ENCODE measurements at places on chromosomes 2 and 18.

DNA sequence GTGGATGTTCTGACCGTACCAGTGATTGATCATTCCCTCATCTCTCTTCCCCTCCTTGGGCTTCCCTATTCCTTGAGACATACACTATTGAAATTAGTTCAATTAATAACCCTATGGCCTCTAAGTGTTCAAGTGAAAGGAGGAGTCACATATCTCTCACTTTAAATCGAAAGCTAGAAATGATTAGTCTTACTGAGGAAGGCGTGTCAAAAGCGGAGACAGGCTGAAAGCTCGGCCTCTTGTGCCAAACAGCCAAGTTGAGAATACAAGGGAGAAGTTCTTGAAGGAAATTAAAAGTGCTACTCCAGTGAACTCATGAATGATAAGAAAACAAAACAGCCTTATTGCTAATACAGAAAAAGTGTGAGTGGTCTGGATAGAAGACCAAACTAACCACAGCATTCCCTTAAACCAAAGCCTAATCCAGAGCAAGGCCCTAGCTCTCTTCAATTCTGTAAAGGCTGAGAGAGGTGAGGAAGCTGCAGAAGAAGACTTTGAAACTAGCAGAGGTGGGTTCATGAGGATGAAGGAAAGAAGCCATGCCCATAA, 144.4 kb upstream of the LYPD6 start:
- no peak for DNase-seq

- DNase-seq = no peak
Observed at GRCh38 chr18:6280211-6280743, 134.4 kb downstream of the L3MBTL4 start.

DNA sequence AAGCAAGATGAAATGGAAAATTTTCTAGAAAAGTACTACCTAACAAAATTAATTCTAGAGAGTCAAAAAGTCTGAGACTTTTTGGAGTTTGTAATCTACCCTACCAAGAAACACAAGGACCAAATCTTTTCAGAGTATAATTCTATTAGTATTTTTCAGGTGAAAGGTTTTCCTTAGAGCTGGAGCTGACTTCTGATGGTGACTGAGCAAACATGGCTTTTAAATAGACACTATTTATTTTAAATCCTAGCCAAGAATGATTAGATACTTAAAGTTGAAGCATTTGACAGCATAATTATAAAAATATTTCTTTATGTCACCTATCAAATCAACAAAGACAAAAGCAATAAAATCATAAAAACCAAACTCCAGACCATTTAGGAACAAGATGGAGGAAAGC, 26.6 kb downstream of the ZC3H6 start:
- no peak for DNase-seq

GRCh38 chr18:7373441-7373840, 142.6 kb downstream of the LRRC30 start:
- no peak for DNase-seq

GRCh38 chr2:168719446-168719845, 83.0 kb upstream of the NOSTRIN start:
- DNase-seq = no peak
